Hepatocyte (in vitro differentiated cells): ENCODE measurements at places on chromosomes 3 and 15. TPM values are rescaled to one million over a fixed set of nuclear protein-coding genes. Genes with fewer than 3 reads are reported as not detected.

DNA sequence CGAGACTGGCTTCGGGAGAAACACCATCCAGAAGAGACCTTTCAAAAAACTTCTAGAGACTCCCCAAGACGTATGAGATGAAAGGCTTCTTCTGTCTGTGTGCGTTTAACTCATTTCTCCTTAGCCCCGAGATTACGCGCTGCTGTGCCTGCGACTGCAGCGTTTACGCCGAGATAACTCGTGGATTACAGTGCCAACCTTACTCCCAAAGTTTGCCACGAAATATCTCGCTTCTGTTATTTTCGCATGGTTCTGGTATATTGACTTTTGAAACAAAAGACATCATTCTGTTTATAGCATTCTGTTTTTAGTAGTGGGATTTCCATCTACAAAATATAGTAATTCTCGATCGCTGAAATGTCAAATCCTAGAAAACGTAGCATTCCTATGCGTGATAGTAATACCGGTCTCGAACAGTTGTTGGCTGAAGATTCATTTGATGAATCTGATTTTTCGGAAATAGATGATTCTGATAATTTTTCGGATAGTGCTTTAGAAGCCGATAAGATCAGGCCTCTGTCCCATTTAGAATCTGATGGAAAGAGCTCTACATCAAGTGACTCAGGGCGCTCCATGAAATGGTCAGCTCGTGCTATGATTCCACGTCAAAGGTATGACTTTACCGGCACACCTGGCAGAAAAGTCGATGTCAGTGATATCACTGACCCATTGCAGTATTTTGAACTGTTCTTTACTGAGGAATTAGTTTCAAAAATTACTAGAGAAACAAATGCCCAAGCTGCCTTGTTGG lies 467 bp downstream of the PGBD4 start:
- DNase-seq = no peak
- peak overlapping the region; percentile 46 for H3K4me3 ChIP-seq
- H3K27me3 ChIP-seq = no peaks in the 10 kb centered on the region

- H3K4me3 ChIP-seq = no peak overlapping the region
- H3K36me3 ChIP-seq = no peaks in the 10 kb centered on the region
- no peaks in the 10 kb centered on the region for H3K4me1 ChIP-seq
- no peak overlapping the region for H3K27ac ChIP-seq
Observed at GRCh38 chr3:192207239-192207638, 520.1 kb downstream of the FGF12 start.

- peaks cover 8% of the 10 kb centered on the region for H3K4me1 ChIP-seq
- DNase-seq = no peak
- H3K27ac ChIP-seq = no peak overlapping the region
- no peak overlapping the region for H3K4me3 ChIP-seq
Observed at GRCh38 chr3:150331978-150332568, 76.0 kb upstream of the TSC22D2 start.

ZIC4 gene
- polyA plus RNA-seq = not detected in 2 replicates
